ENCODE measurements at places on chromosomes 1 and 21.

GRCh38 chr1:89951766-89952604 is 42.9 kb upstream of the ZNF326 start:
- DNase-seq = no peak

DNA sequence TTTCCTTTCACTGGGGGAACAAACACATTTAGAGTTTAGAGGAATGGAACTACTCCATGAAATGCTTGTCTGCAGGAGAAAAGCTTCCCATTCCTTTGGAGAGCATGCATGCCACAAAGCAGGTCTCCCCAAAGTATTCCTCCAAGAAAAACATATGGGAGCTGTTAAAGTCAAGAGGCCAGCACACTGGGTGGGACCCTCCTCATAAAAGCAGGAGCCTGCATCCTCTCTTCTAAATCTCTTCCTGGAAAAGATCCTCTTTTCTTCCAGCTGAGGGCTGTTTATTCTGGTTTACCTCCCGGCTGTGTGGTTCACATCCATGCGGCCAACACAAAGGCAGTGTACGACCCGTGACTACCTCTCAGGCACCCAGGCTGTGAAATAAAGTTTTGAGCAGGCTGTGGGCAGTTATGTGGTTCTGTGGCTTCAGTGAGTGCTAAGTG is 103.4 kb downstream of the TENT5C start:
- no peak for DNase-seq

GRCh38 chr1:247538561-247538960 is 2.3 kb upstream of the OR2C3 start:
- DNase-seq = no peak

DNA sequence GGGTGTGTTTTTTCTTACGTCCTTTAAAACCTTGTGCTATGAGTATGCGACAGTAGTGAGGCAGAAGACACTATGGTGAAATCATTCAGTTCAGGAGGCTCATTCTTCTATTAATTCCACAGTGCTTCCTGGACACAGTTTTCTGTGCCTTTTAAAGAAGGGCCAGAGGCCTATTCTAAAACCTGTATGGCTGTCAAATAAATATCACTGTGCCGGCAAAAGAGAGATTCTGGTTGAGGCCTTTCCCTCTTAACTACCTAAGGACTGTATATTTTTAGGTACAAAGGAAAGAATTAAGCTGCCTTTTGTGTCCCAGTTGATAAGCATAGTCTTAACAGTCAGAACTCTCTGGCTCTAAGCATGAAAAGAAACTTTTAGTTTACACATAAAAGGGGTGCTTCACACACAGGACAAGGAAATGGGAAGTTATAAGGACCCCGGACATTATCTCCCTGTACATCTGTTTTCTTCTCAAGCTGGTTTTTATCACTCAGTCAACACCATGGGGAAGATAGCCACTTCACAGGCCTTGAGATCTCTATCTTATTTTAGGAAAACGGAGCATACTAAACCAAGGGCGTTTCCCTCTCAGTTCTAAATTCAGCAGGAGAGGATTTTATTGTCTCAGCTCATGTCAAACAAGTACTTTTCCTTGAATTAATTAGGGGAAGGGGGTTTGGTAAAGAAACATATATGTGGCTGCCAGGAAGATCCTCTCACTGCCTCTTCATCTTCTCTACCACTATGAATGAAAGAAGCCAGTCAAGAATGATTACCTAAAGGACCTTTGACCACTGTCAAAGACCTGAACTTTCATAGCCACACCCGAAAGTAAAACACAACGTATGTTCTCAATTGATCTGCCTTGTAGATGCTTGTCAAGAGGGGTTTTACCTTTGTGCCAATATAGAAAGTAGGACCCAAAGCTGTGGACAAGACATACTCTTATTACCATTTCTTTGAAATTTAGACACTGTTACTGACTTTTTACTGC is 71.4 kb upstream of the HSPA13 start:
- DNase-seq = no peak

DNA sequence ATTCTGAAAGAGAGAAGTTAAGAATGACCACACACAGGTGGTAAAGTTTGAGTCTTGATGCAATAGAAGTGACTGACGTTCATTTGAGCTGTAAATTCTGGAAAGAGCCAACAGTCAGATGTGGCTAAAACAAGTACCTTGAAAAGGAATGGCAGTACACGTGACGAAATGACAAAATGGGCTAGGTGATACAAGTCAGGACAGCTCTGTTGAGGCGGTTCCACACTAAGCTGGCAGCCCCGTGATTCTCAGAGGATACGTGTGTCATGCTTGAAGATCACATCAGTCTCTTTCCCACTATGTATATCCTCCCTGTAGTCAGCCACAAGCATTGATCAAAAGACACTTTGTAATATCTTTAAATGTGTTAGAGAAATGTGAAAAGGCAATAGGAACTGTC is 881.3 kb upstream of the ADGRL2 start:
- no peak for DNase-seq

GRCh38 chr21:38144193-38144592 is 112.6 kb upstream of the KCNJ15 start:
- DNase-seq = no peak

DNA sequence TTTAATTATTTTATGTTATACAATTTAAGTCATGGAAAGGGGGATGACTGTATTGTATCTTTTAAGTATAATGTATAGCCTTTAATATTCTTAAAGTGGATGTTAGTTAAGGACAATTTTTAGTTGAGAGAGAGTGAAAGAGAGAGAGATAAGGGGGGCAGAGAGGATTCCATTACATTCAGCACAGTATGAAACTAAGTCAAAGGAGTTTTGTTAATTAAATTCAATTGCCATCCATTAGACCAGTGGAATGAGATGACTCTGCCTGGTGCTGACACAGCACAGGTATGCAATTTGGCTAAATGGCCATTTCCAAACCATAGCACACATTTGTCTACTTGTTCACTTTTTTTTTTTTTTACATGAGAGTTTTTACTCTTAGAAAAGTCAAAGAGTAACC is 27.5 kb downstream of the NFIA start:
- DNase-seq = no peak

DNA sequence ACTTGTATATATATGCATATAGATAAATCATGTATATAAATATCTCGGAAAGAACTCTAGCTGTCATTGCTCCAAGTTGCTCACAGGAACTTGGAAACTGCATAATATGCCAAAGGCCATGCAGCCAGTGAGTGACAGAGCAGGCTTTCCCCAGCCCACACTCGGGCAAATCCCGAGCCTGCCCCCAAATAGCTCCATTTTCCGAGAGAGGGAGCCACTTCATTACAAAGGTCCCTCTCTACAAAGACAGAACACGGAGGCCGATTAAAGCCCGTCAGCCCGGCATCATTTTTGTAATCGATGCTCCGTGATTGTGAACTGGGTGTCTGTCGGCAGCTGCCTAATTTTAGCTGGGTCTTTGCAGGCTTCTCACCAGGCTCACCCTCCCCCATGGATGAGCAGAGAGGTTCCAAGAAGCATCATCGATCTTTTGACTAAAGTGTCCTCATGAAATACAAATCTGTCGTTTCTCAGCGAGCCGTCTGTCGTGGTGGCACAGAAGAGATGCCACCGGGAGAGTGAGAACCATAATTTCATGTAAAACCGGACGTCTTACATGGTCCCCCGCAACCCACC is 663.9 kb downstream of the PTPRU start:
- no peak for DNase-seq
